CD8-positive, alpha-beta T cell (primary cell): ENCODE measurements at places on chromosomes 7 and 10.

DNA sequence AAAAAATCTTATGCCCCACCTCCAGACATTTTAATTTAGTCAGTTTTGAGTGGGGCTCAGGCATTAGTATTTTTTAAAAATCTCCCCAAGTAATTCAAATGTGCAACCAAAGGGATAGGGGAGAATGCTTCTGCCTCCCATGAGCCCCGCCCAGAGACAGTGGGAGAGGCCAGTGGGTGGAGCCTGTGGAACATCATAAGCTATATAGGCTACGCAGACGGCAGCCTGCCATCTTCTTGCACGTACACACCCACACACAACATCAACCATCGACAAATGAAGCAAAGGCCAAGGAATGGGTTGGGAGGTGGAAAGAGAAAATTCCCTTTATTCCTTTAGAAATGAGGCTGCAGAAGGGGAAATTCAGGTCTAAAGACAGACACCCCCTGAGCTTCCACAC, 25.2 kb downstream of the CREB3L2 start:
- no peak for DNase-seq

GRCh38 chr10:15236340-15236739, 67.8 kb upstream of the NMT2 start:
- DNase-seq, result no peak

DNA sequence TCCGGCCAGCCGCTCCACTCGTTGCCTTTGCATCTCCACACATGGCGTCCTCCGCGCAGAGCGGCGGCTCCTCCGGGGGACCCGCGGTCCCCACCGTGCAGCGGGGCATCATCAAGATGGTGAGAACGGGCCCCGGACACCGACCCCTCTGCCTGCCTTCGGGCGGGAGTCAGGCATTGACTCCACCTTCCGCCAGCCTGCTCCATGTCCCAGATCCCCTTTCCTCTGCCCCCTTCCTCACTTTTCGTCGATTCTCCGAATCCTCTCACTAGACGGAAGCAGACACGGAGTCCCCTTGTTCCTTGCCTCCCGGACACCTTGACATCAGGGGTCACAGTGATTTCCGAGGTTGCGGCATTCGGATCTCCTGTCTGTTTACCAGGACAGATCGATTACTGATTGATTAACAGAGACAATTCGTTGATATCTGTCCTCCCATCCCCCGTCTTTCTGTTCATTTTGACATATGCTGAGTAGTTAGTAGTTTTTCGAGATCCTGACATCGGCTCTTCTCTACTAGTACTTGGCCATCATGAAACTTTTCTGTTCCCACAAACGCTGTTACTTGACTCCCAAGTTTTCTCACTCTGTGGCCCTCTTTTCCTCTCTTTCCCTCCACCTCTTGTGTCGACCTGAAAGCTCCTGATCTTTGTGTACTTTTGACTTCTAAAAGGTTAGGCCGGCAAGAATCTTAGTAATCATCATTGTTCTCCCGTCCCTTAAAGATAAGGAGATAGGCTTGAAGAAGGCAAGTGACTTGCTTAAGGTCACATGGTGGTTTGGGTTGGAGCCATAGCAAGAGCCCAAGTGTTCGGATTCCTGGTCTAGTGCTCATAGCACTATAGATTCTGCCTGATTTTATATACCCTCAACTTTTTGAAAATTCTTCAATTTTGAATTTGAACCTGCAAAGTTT, 597 bp downstream of the SND1 start:
- DNase-seq, result no peak

- DNase-seq, result no peak
Observed at GRCh38 chr10:47164126-47164799, 135.7 kb upstream of the GDF10 start.

DNA sequence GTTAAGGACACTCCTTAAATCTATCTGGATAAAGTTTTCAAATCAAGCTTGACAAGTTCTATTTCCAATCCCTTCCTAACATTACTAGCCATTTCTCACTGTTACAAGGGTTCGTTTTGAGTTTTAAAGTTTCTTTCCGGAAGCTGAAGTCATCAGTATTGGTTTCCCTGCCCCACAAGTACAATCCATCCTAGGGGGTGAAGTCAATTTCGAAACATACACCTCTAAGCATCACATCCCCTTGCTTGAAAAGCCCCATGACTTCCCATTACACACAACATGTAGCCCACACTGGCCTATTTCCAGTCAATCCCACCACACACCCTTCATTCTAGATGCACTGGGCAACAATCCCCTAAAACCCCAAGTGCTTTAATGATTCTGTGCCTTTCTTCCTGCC, 13.0 kb downstream of the DPY19L1 start:
- DNase-seq, result no peak

GRCh38 chr10:83932245-83932644, 207.1 kb upstream of the GHITM start:
- DNase-seq, result no peak

DNA sequence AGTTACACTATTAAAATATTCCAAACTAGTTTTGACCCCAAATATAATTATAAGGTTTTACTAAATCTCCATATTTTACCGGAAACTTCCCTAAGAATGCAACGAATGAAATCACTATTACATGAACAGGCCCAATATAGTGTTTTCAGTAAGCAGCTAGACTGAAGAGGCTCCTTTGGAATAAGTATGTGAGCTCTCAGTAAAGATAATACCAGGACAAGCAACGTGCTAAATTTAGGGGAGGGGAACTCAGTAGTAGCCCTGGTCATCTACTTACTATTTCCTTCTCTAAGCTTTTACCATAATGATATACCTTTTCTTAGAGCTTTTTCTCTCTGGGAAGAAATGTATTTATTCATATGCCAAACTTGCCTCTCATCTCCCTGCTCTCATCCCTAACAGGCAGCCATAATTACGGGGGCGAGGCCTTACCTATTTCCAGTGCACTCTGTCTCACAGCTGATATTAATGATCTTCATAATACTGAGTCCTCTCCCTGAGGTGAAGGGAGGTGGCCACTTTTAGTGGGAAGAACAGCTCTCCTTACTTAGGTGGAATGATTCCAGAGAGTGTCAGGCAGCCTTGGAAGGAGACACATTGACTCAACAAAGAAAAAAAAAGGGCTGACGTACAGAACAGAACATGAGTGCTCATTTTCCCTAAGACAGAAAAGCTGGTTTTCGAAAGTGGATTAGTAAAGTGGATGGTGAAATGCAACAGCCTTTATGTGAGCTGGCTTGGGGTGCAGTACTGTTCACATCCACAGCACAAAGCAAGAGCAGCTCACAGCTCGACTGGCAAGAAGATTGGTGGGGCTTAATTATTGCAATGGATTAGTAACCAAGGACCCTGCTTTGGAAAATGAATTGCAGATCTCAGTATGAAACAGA, 165.4 kb downstream of the GLI3 start:
- no peak for DNase-seq

DNA sequence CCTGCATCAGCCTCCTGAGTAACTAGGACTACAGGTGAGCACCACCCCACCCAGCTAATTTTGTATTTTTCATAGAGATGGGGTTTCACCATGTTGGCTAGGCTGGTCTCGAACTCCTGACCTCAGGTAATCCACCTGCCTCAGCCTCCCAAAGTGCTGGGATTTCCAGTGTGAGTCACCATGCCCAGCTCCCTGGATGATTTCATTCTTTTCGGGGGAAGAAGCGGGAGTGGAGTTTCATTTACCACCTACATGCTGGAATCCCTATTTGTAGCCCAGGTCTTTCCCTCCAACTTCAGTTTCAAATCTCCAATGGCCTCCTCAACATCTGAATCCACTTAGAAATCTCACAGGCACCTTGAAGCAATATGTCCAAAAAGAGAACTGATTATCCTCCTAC, 2.9 kb upstream of the BTRC start:
- DNase-seq, result no peak

- no peak for DNase-seq
Observed at GRCh38 chr7:139061416-139061815, 25.6 kb upstream of the ZC3HAV1L start.
